ENCODE measurements at places on chromosomes 1 and 21. TPM values are rescaled to one million over a fixed set of nuclear protein-coding genes. Genes with fewer than 3 reads are reported as not detected.

DNA sequence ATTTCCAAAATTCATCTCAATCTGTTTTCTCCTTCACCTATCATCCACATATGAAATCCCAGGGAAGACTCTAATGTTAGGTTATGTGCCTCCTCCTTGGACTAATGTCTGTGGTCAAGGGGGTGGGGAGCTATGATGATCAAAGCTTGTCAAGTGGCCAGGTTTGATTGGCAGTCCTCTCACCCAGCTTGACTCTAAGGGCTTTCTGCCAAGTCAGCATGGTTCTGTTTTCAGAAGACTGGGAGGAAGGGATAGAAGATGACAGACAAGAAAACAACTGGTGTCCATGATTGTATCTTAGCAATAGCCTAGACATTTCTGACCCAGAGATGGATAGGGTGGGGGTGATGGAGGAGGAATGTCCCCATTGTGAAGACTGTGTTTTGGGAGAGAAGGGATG lies 9.1 kb upstream of the THEM5 start:
- DNase-seq = no peak

DNA sequence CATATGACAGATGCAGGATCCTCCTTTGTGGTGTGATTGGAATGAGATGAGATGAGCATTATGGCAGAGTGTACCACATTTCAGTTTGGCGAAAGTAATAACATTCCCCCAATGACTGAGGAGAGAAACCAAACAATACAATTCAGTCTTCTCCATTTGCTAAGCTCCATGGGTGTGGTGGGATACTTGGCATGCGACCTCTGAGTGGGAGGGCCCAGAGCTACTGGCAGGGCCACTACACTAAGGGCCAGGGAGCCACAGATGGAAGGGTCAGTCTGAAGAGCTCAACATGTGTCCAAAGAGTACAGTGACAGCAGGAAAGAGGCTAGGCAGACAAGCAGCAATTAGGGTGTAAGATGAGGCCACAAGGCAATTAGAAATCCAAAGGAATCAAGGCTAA lies 23.8 kb upstream of the PAXBP1 start:
- DNase-seq = no peak

Gene FCRLA
- not detected for total RNA-seq

Gene TAS1R1
- not detected for total RNA-seq

Measured in glomerular endothelial cell (primary cell).